ENCODE measurements at places on chromosomes 16 and 17.

DNA sequence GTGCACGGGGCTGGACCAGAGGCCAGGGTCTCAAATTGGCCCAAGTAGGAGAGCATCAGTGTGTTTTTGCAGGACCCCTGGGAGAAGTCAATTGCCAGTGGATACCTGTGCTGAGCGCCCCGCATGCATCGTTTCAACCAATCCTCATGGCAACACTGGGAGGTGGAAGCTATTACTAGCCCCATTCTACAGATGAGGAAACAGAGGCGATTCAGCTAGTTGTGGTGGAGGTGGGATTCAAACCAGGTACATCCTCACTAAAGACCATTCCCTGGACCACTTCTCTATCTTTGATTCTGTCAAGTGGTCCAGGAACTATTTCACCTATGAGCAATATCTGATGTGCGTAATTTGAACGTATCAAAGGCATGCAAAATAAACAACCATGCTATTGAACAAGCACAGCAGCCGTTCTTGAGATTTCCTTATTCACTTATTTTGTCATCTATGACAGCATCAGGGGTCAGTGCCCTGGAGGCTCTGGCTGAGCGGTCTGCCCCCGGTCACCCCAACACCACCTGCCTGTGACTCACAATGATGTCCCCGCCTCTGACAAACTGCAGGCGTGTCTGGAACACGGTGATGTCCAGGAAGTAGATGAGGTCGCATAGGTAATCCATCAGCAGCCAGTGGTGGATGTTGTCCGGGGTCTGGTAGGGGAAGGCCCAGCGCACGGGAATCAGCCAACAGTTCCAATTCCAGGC is 54.0 kb downstream of the CNGB1 start:
- no peak for DNase-seq

GRCh38 chr17:77460514-77461046 is 319.8 kb downstream of the SEC14L1 start:
- DNase-seq, result no peak

GRCh38 chr16:30948667-30949649 is at the start of gene ORAI3:
Gene ORAI3 (plus strand): TSS chr16:30949068. CDS start chr16:30949290, 222 bp downstream.
- peak; percentile 13 for DNase-seq

- no peak for DNase-seq
Observed at GRCh38 chr16:57964157-57964700, 6.7 kb downstream of the CNGB1 start.

GRCh38 chr17:3949418-3949817 is 14.8 kb downstream of the ATP2A3 start:
- no peak for DNase-seq

GRCh38 chr17:72654706-72655105 is 437.8 kb downstream of the SLC39A11 start:
- DNase-seq, result no peak

DNA sequence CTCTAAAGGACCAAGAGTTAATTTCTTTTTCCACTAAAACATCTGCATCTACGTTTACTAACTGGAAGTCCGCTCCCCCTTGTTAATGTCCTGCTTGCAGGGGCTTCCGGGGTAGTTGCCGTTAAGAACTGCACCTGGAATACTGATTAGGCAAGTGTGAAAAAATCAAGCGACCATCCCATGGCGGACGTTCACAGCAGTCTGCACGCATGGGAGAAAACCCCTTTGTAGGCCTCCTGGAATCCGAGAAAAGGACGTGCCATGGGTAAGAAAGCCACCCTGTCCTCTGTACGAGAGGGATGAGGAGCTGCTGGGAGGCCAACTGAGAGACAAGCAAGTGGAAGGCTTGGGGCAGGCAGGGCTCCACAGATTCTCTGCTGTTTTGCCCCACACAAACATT is 14.9 kb downstream of the SNN start:
- DNase-seq, result no peak

DNA sequence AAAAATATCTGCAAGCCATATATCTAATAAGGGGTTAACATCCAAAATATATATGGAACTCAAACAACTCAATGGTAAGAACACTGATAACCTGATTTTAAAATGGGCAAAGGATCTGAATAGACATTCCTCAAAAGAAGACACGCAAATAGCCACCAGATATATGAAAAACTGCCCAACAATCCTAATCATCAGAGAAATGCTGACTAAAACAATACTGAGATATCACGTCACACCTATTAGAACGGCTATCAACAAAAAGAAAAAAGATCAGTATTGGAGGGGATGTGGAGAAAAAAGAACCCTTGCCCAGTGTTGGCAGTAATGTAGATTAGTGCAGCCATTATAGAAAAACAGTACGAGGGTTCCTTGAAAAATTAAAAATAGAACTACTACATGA is 97.2 kb downstream of the CEP112 start:
- no peak for DNase-seq

GRCh38 chr17:80774146-80774545 is 217.5 kb upstream of the CHMP6 start:
- peak; percentile 79 for DNase-seq

GRCh38 chr16:67845291-67846062 is 1.3 kb upstream of the NUTF2 start:
- DNase-seq, result no peak

All from NCI-H2171 (cell line).